Cerebellum (tissue), 4 donors: ENCODE measurements at places on chromosomes 16 and 17. TPM values are rescaled to one million over a fixed set of nuclear protein-coding genes. Genes with fewer than 3 reads are reported as not detected.

GRCh38 chr16:1338855-1339675 lies 5.6 kb downstream of the BAIAP3 start:
- no peak for DNase-seq

GRCh38 chr17:74457146-74457819 lies 9.2 kb upstream of the CD300A start:
- peak; percentile 83 for DNase-seq

The NAGS gene
- total RNA-seq: 0.64 TPM

The TSPAN10 gene
- 0.82 TPM for total RNA-seq

DNA sequence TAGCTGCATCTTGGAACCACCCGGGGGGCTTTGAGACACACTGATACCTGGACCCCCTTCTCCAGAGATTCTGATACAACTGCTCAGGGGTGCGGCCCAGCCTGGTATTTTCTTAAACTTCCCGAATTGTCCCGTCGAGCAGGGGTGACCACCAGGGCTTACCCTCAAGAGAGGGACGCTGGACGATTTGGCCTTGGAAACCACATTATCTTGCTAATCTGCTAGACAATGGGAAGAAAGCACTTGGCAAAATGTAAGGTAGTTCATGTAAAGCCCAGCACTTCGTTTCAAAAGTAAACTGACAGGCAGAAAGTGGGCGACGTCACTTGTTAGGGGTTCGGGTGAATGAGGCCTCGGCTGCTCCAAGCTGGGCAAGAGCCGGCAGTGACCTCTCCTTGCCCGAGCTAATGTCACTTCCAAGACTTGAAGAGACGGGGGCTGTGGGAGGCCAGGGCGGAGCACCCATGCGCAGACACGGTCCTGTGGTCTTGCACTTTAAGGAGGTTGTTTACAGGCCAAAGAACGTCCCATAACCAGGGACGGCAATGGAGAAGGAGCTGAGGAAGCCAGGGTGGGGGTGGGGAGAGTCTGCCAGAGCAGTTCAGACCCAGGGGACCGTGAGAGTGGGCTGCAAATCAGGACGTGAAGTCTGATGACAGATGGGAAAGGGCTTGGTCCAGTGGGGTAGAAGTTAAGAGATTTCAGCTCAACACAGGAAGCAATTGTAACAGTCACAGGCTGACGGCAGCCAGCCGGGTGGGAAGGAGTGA lies 152.7 kb upstream of the GSE1 start:
- DNase-seq: no peak

The CHAD gene
- total RNA-seq: not detected

The FOXO3B gene
- 20.8 TPM for total RNA-seq

- DNase-seq: no peak
Measured at GRCh38 chr16:60727851-60728250, 1308.4 kb downstream of the CDH8 start.

GRCh38 chr17:17315142-17315821 lies 12.1 kb downstream of the NT5M start:
- no peak for DNase-seq

The TMC8 gene
- 1.6 TPM for total RNA-seq

DNA sequence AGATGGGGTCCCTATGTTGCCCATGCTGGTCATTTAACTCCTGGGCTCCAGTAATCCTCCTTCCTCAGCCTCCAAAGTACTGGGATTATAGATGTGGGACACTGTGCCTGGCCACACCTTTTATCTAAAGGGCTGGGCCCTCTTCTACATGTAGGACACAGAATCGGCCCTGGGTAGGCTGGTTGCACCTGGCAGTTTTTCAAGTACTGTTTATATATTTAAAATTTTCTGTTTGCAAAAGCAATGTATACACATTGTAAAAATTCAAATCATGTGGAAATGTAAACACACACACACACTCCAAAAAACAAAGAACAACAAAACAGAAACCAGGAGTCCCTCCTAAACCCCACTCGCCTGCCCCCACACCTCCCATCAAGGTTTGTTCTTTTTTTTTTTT lies 28.1 kb upstream of the SIAH1 start:
- no peak for DNase-seq

The CEMP1 gene
- total RNA-seq: not detected

DNA sequence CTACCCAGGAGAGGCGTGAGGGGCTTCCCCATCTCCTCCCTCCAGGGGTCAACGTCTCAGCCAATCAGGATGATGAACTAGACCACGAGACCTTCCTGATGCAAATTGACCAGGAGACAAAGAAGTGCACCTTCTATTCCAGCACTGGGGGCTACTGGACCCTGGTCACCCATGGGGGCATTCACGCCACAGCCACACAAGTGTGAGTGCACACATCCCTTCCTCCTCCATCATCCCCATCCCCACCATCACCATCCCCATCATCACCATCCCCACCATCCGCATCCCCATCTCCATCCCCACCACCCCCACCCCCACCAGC lies 6.8 kb downstream of the FSCN2 start:
- no peak for DNase-seq

The GPR179 gene
- 0.45 TPM for total RNA-seq

The LAT gene
- total RNA-seq: 1.3 TPM

DNA sequence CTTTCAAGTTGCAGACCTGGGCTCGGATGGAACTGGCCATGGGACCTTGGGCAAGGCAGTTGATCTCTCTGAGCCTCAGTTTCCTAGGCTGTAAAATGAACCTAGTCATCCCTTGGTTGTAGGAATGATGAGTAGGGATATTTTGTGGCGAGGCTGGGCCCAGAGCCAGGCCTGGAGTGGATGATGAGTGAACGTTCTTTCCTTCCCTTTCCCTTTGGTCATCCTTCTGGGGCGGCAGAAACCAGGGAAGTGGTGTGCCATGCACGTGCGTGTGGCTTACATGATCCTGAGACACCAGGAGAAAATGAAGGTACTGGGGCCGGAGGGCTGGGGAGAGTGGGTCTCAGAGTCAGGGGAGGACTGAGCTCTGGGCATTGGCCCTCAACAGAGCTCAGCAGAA lies 8.4 kb downstream of the FBRS start:
- no peak for DNase-seq

The SLFN12L gene
- 0.09 TPM for total RNA-seq

The RNFT1 gene
- total RNA-seq: 25.2 TPM

- no peak for DNase-seq
Measured at GRCh38 chr17:81517339-81518112, 4.9 kb upstream of the ACTG1 start.

The KRT33B gene
- total RNA-seq: not detected

DNA sequence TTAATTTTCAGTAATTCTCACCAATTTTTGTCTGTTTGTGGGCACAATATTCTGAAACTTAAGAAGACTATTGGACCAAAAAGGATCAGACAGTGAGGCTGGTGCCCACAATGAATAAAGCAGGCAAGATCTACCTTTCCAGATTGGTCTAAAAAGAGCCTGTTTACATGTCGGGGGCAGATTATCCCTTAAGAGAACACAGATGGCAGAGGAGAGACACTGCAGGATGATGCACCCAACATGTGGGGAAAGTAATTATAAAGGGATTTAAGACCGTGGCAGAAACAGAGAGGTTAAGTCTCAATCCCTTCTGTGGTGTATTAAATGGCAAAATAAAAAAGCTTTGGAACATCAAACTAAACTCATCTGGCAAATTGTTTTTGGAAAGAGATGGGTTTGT lies 331.8 kb upstream of the CDH11 start:
- DNase-seq: no peak

DNA sequence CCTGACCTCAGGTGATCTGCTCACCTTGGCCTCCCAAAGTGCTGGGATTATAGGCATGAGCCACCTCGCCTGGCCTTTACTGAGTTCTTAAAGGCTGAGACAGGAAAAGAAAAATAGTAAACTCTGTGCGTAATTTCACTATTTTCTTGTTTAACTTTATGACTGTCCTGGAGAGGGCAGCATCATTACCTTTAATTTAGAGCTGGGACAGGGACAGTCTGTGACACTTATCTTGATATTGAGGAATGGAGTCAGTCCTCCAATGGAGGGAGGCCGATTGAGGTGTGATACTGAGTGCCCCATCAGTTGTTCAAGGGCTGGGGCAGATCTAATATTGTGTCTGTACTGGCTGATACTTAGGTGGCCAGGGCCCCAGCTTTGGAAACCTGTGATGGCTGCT lies 21.5 kb upstream of the SPN start:
- DNase-seq: no peak

- DNase-seq: no peak
Measured at GRCh38 chr17:68468334-68468733, 11.0 kb upstream of the WIPI1 start.

The PIK3R5 gene
- 1.2 TPM for total RNA-seq

GRCh38 chr16:69520800-69521602 lies 44.8 kb upstream of the NFAT5 start:
- DNase-seq: no peak

DNA sequence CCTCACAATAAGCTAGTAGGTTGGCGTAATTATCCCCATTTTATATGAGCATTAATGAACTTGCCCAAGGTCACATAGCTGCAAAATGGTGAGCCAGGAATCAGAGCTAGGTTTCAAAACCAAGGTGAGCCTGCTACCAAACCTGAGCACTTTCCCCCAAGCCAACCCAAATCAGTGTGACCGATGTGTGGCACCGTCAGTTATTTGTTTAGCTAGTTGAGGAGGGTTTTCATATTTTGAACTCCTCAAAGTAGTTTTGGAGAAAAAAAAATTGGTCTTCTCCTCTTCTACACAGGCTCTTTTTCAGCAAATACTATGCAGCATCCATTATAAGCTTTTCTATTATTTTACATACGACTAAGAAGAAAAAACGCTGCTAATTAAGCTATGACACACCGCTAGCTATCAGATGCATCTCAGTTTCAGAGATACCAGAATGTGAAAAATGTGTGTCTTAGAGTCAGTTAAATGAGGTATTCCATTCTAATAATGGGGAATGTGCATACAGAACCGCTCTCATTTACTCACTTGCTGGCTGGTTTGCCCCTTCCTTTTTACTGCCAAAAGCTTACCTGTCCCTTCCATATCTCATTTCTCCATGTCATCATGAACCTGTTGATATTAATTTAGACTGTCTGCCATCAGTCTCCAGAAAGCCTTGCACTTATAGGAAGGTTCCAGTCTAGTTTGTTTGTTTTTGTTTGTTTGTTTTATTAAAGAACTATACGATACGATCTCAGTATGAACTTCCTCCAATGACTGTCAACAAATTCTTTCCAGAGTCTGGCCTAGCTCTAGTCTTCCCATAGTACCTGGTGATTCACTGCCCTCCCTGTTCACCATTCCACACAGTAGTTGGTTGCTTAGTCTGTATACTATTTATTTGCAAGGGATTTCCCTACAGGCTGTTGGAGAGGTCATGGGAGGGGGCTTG lies 2.2 kb upstream of the TBX4 start:
- DNase-seq: no peak

- no peak for DNase-seq
Measured at GRCh38 chr16:9823510-9823909, 358.7 kb downstream of the GRIN2A start.

GRCh38 chr16:8958344-8959167 lies 5.2 kb downstream of the USP7 start:
- no peak for DNase-seq

The SSTR5 gene
- total RNA-seq: not detected

- no peak for DNase-seq
Measured at GRCh38 chr16:80085606-80086005, 455.2 kb upstream of the DYNLRB2 start.

The CSF3 gene
- total RNA-seq: 0.27 TPM

The MYO15A gene
- 1.6 TPM for total RNA-seq

DNA sequence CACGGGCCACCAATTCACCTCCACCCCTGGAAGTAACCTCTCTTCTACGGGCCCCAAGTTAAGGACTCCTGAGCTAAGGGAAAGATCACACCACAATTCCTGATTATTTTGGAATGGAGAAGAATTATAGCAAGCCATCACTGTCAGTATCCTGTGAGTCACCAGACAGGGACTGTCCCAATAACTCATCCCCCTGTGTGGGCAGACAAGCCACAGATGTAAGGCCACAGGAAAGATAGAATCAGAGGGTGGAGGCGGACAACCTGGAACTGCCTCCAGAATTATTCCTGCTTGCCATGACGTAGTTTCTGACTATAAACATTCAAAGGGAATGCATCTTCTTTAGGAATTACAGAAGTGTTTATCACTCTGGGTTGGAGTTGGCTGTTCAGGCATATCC lies 5.8 kb upstream of the MYO1D start:
- DNase-seq: no peak

The PMP22 gene
- 20.4 TPM for total RNA-seq
